ENCODE measurements at places on chromosomes 3 and 15.

DNA sequence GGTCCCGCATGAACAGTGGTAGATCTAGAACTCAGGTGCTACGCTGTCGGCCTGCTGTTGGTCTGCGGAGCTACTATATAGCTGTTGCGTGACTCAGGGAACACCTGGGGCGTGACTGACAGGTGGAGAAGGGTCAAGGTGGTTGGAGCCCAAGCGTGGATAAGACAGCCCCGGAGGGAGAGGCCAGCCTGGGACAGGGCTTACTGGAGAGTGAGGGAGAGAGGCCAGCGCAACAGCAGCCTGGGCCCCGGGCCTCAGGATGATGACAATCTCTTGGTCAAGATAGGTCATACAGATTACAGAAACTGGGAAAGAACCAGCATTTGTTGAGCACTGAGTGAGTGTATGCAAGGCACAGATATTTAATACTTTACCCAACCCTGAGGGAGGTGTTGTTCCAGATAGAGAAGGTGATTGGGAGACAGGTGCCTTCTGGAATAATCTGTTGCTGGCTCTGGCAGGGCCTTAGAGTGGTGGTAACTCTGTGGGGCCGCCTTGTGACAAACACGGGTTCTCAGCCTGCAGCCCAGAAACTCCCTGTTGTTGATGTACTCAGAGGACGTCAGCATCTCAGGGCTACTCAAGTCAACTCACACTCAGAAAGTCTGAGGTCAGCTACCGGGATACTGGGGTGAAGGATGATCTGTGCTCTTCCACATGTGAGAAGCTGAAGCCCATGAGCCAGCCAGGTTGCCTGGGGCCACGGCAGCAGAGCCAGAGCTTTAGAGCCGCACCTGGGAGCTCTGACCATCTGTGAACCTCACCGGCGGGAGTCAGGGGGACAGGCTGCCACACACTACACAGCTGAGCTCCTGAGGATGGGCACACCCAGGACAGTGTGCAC is 265.4 kb upstream of the HES1 start:
- no peak for DNase-seq

GRCh38 chr3:127417709-127418559 is 130.1 kb upstream of the PRR20G start:
- no peak for DNase-seq

DNA sequence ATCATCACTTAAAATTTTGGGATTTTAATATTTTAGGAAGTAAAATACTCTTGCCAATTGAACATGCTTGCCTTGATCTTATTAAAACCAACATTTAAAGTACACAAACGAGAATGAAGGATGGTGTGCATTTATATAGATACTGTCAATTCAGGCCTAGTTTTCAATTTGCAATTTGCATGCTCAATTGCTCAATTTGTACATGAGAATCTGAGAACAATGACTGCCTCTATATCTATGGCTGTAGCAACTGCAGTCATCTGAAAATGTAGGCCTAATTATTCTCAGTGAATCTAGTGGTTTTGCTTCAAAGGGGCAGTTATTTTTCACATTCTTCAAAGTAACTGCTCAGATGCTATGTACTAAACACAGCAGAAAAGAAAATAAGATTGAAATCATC is 18.8 kb downstream of the ZBBX start:
- no peak for DNase-seq

DNA sequence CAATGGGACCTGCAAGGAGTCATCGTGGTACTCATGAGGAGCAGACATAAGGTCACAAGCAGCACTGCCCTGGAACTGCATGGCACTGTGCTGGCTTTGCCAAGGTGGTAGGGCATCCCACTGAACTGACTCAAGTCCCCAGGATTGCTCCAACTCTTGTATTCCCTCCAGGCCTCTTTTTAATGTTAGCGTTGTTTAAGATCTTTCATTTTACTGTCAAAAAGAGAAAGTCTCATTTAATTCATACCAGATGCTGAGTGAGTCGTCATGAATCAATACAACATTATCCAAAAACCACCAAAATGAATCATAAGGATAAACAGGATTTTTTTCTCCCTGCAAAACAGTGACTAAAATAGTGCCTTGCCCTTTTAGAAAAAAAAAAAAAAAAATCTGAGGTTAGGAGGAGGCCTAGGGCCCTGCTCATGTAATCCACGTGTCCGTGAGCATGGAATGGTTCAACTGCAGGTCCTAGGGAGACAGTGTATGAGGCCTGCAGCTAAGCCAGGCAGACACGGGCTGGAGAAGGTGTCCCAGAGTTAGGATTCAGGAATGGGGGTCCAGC is 36.7 kb upstream of the BLM start:
- DNase-seq = peak; percentile 97

- DNase-seq = no peak
Observed at GRCh38 chr3:178336336-178336735, 199.9 kb upstream of the KCNMB2 start.

GRCh38 chr3:128014548-128014947 is 37.7 kb upstream of the SEC61A1 start:
- DNase-seq = no peak

GRCh38 chr15:52112203-52112750 is 298 bp downstream of the BCL2L10 start:
- peak; percentile 31 for DNase-seq

- DNase-seq = peak; percentile 79
Observed at GRCh38 chr15:43516185-43516584, 1.2 kb upstream of the MAP1A start.

- no peak for DNase-seq
Observed at GRCh38 chr15:35101335-35101734, 16.2 kb upstream of the NANOGP8 start.

DNA sequence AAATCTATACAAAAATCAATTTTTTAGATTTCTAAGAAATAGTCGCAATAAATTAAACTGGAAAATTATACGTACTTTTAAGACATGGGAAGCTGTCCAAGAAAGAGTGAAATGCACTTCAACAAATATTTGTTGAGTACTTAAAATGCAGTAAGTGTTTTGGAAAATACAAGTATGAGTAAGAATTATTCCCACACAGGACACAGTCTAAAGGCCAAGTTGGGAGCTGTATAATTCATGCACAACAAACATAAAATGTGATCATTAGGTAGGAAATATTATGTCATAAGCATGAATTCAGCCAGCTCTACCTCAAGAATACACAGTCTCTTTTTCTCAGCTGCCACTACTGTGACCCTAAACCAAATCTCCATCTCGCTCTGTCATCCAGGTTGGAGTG is 267.6 kb downstream of the CNTN3 start:
- DNase-seq = no peak

GRCh38 chr15:68814596-68814995 is 6.1 kb downstream of the ANP32A start:
- DNase-seq = no peak

GRCh38 chr3:197149528-197149927 is 119.9 kb upstream of the MELTF start:
- no peak for DNase-seq

- DNase-seq = no peak
Observed at GRCh38 chr15:45918839-45919238, 284.0 kb downstream of the SQOR start.

- peak; percentile 81 for DNase-seq
Observed at GRCh38 chr3:99544786-99545281, 93.6 kb upstream of the COL8A1 start.

DNA sequence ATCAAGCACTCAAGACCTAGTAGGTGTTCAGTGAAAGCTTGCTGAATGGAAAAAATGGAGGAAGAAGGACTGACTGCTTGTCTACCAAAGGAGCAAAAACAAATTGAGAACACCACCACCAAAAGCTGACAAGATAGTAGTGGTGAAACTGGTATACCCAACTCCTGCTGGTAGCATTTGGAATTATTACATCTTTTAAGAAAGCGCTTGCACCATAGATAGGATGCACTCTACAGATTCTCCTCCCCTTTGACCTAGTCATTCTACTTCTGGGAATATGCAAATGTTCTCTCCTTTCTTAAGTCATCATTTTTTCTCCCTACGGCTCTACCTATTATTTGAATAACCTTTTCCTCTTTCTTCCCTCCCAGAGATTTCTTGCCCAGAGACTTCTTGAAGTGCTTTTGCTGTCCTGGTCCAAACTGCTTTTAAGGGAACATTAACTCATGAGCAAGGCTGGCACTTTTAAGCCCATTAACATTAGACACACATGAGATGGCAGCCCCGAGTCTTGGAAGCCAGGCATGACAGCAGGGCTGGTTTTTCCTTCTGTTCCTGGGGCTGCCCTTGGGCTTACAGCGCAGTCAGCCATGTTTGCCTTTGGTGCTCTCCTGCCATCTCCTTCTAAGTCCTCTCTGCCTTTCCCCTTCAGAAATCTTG is 75.0 kb upstream of the TLE3 start:
- no peak for DNase-seq

GRCh38 chr3:138137861-138138260 is 5.7 kb upstream of the A4GNT start:
- DNase-seq = no peak

DNA sequence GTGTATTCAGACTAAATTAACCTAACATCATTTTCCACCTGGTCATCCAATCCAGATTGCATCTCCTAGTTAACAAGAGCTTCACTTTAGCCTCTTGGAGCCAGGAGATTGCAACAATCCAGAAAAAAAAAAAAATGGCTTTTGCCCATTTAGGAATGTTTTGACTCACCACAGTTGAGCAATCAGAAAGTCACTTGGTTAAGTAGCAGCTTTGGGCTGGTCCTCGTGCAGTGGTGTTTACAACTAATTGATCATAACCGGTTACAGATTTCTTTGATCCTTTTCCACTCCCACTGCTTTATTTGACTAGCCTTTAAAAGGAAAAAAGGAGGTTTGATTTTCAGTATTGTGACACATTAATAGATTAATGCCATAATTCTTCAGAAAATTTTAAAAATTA is 688.8 kb upstream of the CCDC54 start:
- DNase-seq = peak; percentile 88

DNA sequence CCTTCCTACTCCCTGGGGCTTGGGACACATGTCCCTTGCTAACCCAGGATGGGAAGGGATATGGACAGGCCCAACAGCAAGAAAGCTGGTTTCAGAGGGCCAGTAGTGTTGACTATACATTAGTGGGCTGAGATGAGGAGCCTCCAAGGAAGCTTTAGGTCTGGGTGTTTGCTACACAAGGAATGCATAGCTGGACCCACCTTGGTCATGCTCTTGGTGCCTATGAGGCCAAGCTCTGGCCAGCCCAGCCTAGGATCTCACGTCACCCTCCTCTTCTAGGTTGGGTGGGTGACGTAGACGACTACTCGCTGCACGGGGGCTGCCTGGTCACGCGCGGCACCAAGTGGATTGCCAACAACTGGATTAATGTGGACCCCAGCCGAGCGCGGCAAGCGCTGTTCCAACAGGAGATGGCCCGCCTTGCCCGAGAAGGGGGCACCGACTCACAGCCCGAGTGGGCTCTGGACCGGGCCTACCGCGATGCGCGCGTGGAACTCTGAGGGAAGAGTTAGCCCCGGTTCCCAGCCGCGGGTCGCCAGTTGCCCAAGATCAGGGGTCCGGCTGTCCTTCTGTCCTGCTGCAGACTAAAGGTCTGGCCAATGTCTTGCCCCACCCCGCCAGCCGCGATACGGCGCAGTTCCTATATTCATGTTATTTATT is 653 bp upstream of the WDR6 start:
- DNase-seq = peak; percentile 33

DNA sequence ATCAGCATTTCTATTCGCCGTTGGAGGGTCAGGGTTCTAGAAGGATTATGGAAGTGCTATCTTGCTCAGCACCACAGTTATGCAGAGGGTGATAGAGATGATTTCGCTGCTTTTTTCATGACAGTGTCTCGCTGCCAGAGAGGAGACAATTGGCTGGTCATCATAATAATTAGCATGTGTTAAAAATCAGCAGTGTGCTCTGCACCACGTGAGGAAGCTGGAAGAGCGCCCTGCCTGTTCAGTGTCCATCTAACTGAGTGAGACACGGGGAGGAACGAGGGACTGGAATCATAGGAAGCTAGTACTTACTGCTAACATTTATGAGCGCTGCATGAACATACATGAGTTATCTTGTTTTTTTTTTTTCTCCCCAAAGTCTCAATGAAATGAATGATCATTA is 116.2 kb upstream of the PLAAT1 start:
- no peak for DNase-seq

- DNase-seq = peak; percentile 37
Observed at GRCh38 chr3:191399918-191400317, 61.0 kb upstream of the PYDC2 start.

GRCh38 chr3:55804170-55805095 is 317.3 kb upstream of the WNT5A start:
- no peak for DNase-seq

- peak; percentile 65 for DNase-seq
Observed at GRCh38 chr3:123098426-123099330, 31.9 kb downstream of the PDIA5 start.

DNA sequence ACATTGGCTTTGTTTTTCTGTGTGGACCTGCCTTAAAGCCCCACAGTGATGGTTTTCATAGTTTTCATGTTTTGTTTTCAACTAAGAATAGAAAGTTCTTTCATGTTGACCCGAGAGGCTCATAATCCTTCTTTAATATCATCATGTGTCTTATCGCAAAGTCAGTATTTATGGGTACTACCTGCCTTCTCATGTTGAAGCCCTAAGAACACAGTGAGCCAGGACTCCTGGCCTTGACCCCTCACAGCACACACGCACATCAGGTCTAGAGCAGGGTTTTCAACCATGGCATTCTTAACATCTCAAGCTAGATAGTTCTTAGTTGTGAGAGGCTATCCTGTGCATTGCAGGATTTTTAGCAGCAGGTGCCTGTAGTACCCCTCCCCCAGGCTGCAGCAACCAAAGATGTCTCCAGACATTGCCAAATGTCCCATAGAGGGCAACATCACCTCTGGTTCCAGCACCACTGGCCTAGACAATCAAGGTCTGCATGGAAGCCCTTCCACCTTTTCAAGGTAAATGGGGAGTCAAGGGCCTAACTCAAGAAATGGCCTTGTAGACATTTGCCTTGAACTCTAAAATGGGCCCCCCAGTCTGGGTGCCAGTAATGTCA is 118.3 kb downstream of the MTHFS start:
- DNase-seq = no peak

- DNase-seq = no peak
Observed at GRCh38 chr3:45571969-45572368, 22.6 kb upstream of the LIMD1 start.

DNA sequence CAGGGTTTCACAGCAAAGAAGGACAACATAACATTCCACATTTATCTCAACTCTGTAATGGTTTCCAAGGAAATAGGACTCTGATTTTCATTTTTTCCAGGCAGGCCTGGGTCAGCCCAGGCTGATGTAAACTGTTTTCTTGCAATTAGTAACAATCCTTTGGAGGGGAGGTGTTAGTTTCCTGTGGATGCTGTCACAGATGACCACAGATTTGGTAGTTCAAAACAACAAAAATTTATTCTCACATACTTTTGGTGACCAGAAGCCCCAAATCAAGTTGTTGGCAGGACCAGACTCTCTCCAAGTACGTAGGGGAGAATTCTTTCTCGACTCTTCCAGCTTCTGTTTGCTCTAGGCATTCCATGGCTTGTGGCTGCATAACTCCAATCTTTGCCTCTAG is 88.0 kb downstream of the EDEM1 start:
- DNase-seq = peak; percentile 94

GRCh38 chr3:182905623-182906022 is 74.7 kb downstream of the DCUN1D1 start:
- DNase-seq = no peak

- DNase-seq = no peak
Observed at GRCh38 chr3:30225021-30225420, 381.4 kb upstream of the TGFBR2 start.

- DNase-seq = peak; percentile 75
Observed at GRCh38 chr3:72042397-72043203, 257.7 kb upstream of the PROK2 start.
